AG09319 (cell line): ENCODE measurements at places on chromosomes 3 and 15.

- no peak for DNase-seq
Observed at GRCh38 chr3:115071166-115071565, 75.9 kb downstream of the ZBTB20 start.

DNA sequence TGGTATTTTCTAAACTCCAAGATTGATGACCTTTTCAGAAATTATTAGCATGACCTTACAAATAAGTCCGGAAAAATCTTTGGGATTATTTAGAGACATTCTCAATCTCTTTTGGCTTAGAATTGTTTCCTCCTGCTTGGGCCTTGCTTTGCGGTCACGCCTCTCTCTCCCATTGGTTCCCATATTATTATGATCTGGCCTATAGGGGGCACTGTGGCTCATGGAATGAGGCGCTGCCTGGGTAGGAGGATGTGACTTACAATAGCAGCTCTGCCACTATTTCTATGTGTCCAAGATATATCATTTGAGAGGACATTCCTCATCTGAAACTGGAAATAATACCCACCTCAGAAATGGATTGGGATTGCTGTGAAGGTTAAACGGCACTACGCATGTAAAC, 464.9 kb downstream of the MFSD1 start:
- no peak for DNase-seq

DNA sequence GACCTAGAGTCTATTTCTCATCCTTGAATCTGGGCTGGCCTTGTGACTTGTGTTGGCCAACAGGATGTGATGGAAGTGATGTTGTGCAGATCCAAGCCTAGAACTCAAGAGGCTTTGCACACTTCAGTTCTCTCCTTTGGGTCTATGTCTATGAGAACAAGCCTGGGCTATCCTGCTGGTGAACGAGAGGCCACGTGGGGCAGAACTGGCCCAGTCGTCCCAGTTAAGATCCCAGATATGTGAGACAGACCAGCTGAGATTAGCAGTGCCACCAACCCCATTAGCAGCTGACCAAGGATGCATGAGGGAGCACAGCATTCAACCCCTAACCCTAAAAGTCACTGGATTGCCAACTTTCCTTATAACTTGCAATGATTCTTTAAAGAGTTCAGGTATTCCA, 99.7 kb downstream of the CTNNB1 start:
- no peak for DNase-seq

GRCh38 chr15:82146990-82147461, 101.2 kb upstream of the MEX3B start:
- DNase-seq, result no peak

GRCh38 chr15:65082303-65082953, 5.9 kb downstream of the KBTBD13 start:
- no peak for DNase-seq

GRCh38 chr15:31341071-31341470, 14.4 kb downstream of the KLF13 start:
- no peak for DNase-seq

DNA sequence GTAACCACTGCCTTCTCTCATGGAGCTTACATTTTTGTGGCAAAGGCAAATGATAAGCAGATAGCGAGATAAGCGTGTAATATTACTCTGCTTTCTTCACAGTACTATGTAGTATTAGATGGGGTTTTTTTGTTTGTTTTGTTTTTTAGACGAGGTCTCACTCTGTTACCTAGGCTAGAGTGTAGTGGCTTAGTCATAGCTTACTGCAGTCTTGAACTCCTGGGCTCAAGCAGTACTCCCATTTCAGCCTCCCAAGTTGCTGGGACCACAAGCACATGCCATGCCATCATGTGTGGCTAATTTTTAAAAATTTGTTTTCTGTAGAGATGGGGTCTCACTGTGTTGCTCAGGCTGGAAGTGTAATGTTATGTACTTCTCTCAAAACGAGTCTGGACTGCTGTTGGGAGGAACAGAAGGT, 22.9 kb downstream of the MBNL1 start:
- no peak for DNase-seq

DNA sequence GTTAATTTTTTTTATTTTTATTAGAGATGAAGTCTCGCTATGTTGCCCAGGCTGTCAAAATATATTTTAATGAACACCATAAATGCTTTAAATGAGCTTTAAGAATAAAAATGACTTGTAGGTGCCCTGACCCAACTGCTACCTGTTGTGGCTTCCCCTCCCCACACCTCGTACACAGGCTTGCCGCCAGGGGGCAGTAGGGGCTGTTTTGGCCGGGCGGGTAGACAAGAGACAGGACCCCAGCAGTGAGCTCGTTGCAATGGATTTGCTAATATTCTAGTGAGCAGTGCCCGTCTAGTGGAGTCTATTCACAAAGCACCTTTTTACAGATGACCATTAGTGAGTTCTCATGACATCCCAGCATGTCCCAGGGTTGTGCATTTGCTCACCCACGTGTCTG, 418.1 kb downstream of the OCA2 start:
- no peak for DNase-seq

DNA sequence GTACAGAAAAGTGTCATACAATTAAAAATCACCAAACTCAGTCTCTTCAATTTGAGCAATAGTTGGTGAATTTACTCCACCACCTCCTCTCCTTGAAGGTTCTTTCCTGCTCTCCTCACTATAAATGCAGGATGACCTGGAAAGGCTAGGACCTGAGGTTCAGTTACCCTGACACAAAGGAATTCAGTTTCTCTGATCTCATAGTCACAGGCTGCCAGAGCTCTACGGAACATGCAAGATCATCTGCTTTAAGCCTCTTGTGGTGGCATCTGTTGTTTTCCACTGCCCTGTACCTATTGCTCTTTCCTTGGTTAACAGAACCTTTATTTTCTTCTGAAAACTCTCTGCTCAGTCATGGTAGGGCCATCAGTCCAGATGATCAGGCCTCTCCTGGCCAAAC, 4.9 kb upstream of the TP63 start:
- no peak for DNase-seq

DNA sequence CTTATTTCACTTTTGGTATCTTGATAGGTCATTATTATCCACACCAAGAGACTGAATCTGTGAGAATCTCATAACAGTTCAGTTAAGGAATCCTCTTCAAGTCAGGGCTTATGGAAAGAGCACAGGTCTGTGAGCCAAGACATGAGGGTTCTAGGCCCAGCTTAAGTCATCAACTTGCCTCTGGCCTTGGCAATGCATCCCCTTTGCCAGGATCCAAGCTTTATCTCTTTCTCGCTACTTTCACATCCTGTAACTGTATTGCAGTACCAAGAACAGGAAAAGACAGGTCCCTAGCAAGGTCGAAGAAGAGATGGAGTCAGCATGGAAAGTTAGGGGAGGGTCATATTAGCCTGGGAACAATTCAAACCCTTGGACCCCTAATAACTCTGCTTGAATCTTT, 13.5 kb upstream of the APOD start:
- no peak for DNase-seq
